GM19239 (cell line): ENCODE measurements at places on chromosomes 6 and 20.
A peak's percentile ranks its signal among the peaks of the same experiment; 100 is the strongest.

- DNase-seq: peak; percentile 40
Measured at GRCh38 chr6:157768304-157768703, 54.7 kb upstream of the SNX9 start.

- no peak for DNase-seq
Measured at GRCh38 chr6:17877196-17877894, 110.1 kb downstream of the KIF13A start.

GRCh38 chr20:41617059-41617901 lies 897 bp downstream of the CHD6 start:
- peak; percentile 26 for DNase-seq

GRCh38 chr6:46688117-46688965 lies 656 bp downstream of the TDRD6 start:
- DNase-seq: no peak

- DNase-seq: no peak
Measured at GRCh38 chr6:39451831-39452230, 129.3 kb upstream of the KCNK16 start.

DNA sequence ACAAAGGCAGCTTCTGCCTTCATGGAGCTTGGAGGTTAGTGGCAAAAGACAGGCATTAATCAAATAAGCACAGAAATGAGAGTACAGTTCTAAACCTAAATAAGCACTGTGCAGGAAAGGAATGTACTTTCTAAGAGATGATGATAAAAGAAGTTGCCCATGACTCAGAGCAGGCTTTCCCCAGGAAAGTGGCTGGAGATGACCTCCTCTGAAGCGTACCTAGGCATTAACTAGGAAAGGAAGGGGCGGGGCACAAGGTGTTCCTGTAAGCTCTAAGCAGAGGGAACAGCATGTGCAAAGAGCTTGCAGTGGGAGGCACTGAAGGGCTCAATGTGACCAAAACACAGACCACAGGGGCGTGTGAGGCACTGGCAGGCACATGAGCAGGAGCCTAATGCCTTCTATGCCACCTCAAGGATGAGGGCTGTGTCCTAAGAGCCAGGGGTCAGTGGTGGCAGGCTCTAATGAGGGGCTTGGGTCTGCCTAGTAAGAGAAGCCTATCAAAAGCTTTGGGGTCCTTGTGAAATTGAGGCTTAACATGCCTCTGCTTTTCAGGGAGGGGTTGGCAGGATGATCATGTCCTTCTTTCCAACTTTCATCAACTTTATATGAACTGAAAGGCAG lies 4.9 kb downstream of the SSTR4 start:
- DNase-seq: no peak

GRCh38 chr6:36578431-36578830 lies 15.7 kb upstream of the SRSF3 start:
- DNase-seq: no peak

DNA sequence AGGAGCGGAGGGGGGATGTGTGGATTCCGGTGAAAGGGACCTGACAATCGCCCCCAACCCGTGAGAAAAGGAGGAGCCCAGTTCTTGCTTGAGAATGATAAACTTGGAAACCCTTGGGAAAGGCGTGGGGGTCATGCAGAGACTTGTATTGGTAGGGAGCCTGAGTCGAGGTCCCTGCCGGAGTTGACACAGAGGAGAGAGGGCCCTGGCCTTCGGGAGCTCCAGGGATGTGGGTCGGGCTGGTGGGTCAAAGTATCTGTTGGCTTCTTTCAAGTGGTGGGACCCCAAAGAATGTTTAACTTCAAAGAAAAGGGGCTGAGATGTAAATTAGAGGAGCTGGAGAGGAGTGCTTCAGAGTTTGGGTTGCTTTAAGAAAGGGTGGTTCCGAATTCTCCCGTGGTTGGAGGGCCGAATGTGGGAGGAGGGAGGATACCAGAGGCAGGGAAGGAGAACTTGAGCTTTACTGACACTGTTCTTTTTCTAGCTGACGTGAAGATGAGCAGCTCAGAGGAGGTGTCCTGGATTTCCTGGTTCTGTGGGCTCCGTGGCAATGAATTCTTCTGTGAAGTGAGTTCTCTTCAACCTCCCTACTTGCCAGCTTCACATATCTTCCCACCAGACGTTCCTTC lies 571 bp downstream of the CSNK2B start:
- DNase-seq: no peak

- DNase-seq: no peak
Measured at GRCh38 chr20:63977739-63978276, 1.6 kb downstream of the SAMD10 start.

- no peak for DNase-seq
Measured at GRCh38 chr6:115908906-115909559, 151.7 kb downstream of the FRK start.

DNA sequence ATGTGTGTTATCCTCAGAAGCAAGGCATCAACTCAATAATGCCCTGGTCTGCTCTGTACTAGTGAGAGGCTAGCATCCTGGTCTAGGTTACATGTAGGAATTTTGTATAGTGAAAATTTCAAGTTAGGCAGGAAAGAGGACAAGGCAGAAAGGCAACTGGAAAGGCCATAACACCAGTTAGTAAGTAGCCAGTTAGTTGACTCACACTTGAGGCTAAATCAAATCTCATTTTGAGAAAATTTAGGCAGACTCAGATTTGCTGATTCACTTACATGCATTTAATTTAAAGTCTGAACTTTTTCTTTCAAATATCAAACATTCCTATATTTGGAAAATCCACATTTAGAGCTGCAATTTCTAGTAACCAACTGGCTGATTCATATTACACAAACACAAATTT lies 184.5 kb upstream of the TCF21 start:
- DNase-seq: no peak

DNA sequence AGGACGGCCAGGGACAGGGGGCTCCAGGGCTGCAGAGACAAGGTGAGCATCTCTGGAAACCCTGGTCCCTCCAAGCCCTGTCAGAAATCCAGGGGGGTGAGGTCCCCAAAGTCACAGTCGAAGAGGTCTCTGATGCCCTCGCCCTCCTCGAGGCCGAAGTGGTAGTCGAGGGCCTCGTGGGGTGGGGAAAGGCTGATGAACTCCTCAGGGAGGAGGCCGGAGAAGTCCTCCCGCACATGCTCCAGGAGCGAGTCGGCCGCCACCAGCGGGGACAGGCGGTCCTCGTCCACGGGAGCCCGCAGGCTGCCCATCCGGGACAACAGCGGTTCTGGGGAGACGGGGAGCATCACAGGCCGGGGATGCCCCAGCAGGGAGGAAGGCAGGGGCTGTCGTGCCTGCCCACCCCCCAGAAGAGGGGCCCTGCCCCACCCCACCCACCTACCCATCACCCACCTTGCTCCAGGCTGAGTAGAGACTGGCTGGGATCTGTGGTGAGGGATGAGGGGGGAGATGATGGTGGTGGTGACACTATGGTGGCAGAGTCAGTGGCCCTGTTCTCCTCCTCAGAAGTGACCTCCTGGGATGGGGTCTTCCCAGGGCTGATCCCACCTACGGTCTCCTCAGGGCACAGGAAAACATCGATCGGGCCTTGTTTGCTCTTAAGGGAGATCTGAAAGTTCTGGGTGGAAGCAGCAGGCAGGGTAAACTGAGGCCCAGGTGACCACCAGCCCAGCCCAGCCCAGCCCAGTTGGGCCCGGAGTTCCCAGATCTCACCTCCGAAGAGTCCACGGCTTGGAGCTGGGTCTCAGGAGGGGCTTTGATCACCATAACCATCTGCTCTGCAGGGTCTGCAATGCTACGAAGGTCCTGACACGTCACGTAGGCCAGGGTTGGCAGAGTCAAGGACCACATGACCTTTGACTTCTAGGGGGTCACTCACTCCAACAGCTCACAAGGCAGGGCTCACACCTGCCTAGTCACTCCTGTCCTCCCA lies 2.7 kb upstream of the NECAB3 start:
- no peak for DNase-seq

DNA sequence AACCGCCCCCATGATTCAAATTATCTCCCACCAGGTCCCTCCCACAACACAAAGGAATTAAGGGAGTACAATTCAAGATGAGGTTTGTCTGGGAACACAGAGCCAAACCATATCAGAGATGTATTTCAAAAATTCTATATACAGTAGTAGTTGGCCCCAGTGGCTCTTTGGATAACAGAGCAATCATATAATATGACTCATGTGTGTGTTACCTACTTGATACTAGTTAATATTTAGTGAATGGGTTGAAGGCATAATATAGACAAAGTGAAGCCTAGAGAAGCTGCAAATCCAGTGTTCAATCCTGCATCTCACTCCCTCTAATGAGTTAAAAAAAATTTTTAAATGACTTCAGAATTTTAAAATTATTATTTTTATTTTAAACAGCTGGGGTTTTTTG lies 43.2 kb downstream of the KAT14 start:
- no peak for DNase-seq

- no peak for DNase-seq
Measured at GRCh38 chr6:112362027-112362795, 15.1 kb downstream of the RFPL4B start.

DNA sequence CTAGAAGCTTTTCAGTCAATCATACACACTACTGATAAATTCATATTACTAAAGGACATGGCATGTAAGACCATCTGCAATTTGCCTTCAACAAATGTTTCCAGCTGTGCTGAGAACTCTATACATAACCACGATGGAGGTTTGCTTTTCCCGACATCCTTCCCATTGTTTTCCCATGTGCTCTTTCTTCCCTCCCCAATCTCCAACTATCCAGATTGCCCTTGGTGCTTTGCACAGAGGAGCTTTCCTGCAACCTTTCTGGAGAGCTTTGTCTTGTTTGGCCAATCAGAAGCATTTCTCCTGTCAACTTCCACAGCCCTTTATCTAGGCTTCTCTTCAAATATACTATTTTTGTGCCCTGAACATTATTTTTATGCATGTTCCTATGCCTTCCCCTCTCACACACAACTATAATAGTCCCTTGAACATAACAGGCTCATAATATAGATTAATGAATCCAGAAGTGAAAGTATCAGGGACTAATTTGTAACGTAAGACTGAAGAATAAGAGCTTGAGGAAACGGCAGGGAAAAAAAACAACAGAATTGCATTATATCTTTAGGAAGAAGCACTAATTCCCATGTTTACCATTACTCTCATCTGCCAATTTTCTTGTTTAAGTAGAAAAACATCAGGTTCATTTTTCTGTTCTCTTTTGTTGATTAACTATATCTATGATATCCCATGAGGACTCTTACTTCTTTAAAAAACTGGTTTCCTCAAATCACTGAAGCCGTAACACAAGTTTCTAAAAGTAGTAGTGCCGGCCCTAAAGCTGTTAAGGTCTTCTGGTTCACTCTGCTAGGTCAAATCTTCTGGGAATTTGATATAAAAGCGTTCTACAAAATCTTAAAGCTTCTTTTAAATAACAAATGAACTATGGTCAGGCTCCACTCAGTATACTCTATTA lies 20.1 kb downstream of the SMLR1 start:
- DNase-seq: no peak

GRCh38 chr20:17833036-17833674 lies 133.4 kb downstream of the BANF2 start:
- DNase-seq: no peak

GRCh38 chr20:61875221-61875885 lies 190.3 kb downstream of the TAF4 start:
- no peak for DNase-seq

GRCh38 chr20:11112832-11113231 lies 439.0 kb upstream of the JAG1 start:
- DNase-seq: no peak

- DNase-seq: no peak
Measured at GRCh38 chr6:151958332-151958731, 150.8 kb downstream of the ESR1 start.

DNA sequence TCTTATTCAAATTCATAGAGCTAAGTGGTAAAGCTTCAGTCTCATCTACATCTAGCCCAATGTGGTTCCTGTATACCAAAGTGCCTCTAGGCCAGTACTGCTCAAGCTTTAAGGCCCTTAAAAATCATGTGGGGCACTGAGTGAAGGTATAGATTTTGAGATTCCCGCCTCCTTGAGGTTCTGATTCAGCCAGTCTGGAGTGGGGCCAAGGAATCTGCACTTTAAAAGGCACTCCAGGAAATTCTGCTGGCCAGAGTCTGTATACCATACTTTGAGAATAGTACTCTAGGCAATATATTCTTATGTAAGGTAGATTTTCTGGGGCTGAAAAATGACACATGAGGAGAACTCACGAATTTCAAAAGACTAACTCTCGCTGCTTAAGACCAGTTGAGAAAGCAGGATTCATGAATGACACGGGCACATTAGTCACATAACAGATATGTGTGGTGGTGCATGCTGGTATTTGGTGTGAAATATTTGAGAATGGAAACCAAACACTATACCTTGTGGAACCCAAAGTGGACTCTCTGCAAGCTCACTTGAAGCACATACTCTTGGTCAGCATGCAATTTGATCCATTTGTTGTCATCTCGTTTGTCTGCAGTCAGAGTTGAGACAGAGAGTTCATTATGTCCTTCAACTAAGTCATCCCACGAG lies 47.6 kb upstream of the SIM1 start:
- DNase-seq: no peak

- no peak for DNase-seq
Measured at GRCh38 chr6:17629824-17630510, 29.9 kb downstream of the FAM8A1 start.

GRCh38 chr20:56783826-56784225 lies 154.7 kb downstream of the TFAP2C start:
- no peak for DNase-seq

GRCh38 chr6:115594891-115595290 lies 465.8 kb downstream of the FRK start:
- DNase-seq: no peak

- DNase-seq: no peak
Measured at GRCh38 chr6:107511511-107511993, 21.6 kb downstream of the SOBP start.

DNA sequence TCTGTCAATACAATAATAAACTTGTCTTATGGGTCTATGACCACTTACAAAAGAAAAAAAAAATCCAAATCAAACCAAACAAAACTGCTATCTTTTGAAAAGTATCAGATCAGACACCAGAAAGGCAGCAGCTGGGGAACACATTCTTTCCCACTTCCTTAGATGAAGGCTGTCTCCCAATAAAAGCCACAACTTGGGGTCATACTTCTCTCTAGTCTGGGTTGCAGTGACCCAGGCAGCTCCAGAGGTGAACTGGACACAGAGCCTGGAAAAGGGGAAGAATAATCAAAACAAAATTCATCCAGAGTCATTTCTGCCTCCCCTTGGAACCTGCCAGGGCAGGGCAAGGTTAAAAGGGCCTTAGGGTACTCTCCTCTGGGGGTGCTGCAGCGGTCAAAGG lies 19.1 kb downstream of the ATXN1 start:
- DNase-seq: no peak

DNA sequence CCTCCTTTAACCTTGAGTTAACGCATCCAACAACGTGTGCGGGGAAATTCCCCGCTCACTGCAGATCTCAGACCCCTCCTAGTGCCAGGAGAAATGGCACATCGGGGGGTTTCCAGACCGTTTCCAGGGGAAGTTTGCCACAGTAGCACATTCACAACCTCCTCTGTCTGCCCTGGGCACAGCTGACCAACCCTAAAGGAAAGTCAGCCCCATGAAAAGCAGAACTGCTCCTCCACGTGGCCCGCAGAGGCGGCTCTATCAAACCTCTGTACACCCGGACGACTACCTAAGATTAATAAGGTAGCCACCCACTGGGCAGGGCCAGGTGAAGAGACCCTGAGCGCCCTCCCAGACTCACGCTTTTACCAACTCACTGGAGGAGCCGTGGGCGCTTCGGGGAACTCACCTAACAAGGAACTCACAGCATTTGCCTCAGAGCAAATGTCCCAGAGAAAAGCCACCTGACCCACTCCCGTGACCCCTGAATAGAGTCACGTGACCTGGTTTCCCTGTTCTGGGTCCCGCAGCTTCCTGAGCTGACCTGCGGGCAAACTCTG lies 93.1 kb downstream of the PRND start:
- DNase-seq: no peak
